Stimulated activated CD8-positive, alpha-beta memory T cell treated with anti-CD3 and anti-CD28 coated beads, Interleukin-4, amount 100 ng/mL, for 1 hour (primary cell): ENCODE measurements at places on chromosomes 4 and X.

DNA sequence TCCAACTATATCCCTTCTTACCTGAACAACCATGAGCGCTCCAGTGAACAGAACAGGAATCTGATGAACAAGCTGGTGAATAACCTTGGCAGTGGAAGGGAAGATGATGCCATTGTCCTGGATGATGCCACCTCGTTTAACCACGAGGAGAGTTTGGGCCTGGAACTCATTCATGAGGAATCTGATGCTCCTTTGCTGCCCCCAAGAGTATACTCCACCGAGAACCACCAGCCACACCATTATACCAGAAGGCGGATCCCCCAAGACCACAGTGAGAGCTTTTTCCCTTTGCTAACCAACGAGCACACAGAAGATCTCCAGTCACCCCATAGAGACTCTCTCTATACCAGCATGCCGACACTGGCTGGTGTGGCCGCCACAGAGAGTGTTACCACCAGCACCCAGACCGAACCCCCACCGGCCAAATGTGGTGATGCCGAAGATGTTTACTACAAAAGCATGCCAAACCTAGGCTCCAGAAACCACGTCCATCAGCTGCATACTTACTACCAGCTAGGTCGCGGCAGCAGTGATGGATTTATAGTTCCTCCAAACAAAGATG lies 870.2 kb downstream of the ADGRL3 start:
- DNase-seq: no peak

- no peak for DNase-seq
These were observed 56.6 kb downstream of the STAP1 start for GRCh38 chr4:67615119-67615518.

DNA sequence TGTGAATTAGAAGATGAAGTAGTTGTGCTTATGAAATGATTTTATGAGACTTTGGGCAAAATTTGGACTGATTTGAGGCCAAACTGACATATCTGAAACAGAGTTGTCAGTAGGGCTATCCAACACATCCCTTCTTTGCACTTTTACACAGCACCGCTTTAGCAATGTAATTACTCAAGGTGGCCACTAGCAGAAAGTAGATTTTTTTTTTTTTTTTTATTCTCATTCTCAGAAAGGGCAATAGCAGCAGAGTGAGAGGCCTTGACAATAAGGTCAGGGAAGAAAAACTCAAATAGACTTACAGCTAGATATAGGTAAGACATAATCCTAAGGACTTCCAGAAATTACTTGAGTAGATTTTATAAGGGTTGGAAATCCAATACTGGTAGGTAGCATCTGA lies 414.3 kb downstream of the NAP1L3 start:
- DNase-seq: no peak

DNA sequence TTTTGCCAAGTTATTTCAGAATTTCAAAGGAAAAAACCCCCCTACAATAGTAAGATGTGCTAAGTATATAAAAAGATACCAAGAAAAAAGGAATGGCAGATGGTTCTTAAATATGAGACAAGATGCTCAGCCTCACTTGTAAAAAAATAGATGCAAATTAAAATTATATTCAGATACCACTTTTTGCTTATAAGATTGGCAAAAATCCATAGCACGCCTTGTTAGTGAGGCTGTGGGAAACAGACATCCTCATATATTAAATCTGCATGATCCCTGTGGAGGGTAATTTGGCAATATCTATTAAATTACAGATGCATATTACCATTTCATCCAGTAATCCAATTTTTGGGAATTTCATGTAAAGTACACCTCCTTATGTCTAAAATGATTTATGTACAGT lies 62.5 kb upstream of the PDHA1 start:
- no peak for DNase-seq

DNA sequence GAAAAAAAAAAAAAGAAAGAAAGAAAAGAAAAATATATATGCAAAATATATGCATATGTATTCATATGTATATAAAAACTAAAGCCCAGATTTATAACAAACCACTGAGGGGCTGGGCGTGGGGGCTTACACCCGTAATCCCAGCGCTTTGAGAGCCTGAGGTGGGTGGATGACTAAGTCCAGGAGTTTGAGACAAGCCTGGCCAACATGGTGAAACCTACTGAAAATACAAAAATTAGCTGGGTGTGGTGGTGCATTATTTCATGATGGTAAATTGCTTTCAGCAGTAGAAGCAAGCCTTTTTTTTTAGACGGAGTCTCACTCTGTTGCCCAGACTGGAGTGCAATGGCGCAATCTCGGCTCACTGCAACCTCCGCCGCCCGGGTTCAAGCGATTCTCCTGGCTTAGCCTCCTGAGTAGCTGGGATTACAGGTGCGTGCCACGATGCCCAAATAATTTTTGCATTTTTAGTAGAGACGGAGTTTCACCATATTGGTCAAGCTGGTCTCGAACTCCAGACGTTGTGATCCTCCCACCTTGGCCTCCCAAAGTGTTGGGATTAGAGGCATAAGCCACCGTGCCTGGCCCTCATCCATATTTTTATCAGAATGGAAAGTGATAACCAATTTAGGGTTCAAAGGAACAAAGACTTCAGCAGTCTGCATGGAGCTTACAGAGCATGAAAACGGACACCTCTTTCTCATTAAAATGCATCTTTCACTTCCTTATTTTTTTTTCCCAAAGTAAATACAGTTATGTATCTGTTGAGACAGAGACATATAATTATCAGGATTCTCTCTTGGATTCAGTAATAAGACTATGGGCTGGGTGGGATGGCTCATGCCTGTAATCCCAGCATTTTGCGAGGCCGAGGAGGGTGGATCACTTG lies 27.7 kb upstream of the MOB1B start:
- no peak for DNase-seq

DNA sequence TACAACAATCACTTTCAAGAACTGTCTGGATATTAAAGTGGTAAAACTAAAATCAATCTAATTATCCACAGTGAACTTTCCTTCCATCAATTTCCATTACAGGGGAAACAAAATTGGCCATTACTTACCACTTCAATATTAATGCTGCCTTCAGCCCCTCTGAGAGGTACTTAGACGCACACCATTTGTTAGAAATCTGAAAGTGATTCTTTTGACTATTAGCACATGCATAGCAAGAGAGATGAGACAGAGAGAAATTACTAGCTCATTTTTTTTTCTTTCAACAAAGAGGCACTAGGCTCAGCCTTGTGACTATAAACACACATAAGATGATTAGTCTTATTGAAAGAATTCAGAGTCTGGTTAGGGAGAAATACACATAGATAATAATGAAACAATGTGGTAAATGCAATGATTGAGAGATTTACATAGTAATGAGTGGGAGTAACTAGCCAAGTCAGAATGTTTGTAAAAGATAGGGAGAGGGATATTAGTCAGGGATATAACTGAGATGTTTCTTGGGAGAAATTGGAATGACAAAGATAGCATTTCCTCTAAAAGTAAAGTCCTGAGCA lies 93.3 kb downstream of the YIPF7 start:
- DNase-seq: no peak

GRCh38 chr4:47933840-47934239 lies 19.5 kb upstream of the NFXL1 start:
- DNase-seq: no peak

- DNase-seq: no peak
These were observed 16.0 kb downstream of the SLC9B2 start for GRCh38 chr4:103060453-103061148.

DNA sequence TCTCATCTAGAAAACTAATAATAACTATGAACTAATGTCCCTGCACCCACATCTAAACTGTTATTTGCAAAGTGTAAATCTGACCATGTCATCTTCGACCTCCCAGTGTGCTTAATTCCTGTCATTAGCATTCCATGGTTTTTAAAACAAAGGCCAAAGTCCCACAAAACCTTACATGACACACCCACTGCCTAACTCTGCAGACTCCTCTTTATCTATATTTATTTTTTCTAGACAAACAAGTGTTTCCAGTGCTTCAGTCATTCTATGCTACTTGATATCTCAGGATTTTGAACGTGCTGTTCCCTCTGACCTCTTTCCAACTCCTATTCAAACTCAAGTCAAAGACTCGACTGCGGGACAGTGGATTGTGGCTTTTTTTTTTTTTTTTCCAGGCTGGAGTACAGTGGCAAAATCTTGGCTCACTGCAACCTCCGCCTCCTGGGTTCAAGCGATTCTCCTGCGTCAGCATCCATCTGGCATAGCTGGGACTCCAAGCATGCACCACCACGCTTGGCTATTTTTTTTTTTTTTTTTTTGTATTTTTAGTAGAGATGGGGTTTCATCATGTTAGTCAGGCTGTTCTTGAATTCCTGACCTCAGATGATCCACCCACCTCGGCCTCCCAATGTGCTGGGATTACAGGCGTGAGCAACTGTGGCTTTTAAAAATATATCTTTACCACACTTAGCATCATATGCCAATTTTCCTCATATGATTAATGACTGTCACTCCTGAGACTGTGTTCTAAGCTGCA lies 1511.0 kb downstream of the ARAP2 start:
- DNase-seq: no peak

DNA sequence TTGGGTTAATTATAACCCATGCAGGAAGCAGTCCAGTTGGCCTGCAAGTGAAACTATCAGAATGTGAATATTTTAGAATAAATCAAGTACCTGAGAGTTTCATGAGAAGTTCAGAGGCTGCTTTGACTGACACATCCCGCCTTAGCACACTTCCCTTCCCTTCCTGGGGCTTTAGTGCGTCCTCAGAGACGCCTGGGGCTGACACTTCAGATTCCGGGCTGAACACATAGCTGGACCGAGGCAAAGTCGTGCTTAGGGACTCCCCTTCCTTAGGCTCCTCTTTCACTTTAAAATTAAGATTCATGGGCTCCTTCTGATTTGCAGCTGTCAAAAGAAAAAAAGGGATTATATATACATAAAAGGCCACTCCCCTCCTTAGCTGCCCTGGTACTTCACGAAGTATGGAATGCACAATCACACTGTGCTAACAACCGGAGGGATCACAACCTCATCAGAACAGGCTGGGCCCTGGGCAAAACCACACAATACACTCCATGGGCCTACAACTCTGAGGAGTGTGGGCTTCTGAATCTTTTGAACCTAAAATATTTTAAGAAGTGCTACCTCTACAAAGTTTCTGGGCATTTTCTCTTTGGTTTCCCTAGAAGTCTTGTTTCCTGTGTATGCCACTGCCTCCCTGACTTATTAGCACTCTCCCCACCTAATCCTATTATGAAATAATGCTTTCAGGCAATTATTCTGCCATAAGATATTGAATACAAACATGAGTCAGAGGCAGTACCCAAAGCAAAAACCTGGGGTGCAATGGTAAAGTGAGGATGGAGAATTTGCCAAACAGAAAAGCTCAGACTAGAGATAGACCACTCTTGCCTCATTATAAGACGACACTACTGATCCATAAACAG lies 68.2 kb downstream of the ZNF827 start:
- no peak for DNase-seq

DNA sequence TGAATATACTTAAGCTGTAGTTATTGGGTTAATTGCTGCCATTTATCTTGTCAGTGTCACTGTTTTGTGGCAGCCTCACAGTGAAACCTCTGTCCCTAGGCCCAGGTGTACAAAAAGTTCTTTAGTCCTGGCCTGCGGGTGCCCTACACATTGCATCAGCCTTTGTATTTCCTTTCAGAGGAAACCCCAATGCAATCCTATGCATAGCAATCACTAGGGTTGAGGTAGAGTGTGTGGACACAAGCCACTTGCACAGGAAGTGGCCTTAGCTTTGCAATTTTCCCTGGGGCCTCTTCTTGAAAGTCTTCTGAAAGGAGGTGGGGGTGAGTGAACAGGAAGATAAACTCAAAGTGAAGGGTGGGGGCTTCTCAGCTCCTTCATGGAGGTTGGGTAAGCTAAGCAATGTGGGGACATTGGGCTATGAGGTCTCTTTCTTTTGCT lies 27.8 kb downstream of the VSIG4 start:
- DNase-seq: no peak

- DNase-seq: no peak
These were observed 9.5 kb downstream of the WDR44 start for GRCh38 chrX:118355225-118355920.

GRCh38 chrX:135328421-135329005 lies 19.2 kb downstream of the ETDC start:
- DNase-seq: no peak

- DNase-seq: no peak
These were observed 132.9 kb upstream of the NKX1-1 start for GRCh38 chr4:1538941-1539772.

GRCh38 chrX:23403849-23404248 lies 69.2 kb downstream of the PTCHD1 start:
- DNase-seq: no peak

- DNase-seq: no peak
These were observed 54.7 kb upstream of the LAS1L start for GRCh38 chrX:65589304-65589703.

- DNase-seq: no peak
These were observed 244.2 kb upstream of the F9 start for GRCh38 chrX:139286342-139286741.

DNA sequence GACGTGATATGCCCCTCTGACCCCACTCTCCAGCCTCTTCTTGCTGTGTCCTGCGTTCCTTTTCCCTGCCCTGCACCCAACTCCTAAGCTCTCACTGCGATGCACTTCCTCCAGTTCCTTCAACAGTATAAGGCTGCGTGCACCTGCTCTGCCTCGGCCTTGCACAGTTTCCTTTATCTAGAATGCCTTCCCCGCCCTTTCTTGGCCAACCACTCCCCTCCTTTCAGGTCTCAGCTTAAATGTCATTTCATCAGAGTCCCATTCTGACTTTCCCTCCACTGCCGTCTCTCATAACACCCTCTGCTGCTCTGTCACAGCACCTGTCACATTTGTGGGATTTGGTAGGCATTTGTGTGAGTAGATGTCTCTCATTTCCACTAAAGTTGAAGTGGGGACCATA lies 58.4 kb upstream of the NEIL3 start:
- DNase-seq: no peak

DNA sequence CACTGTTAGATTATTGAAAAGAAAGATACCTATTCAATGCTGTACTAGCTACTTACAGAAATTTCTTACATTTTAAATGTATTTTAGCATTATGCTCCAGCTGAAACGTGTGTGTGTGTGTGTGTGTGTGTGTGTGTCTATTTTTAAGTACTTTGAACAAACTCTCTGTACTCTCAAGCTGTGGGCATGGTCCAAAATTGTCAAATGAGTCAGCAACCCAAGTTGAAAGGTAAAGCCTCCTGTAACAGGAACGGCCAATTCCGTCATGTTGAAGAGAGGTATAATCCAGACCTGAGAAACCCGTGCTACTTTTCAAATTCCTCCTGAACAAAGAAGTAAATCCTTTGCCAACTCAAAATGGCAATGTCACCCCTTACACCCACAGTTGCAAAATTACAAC lies 20.5 kb downstream of the MAOB start:
- no peak for DNase-seq

GRCh38 chr4:172758586-172759340 lies 409.8 kb upstream of the GALNT7 start:
- no peak for DNase-seq

- no peak for DNase-seq
These were observed 55.6 kb downstream of the CYLC1 start for GRCh38 chrX:83916525-83916924.

GRCh38 chrX:150255441-150256296 lies 107.4 kb upstream of the MAMLD1 start:
- no peak for DNase-seq

- DNase-seq: no peak
These were observed 70.0 kb upstream of the TSPAN5 start for GRCh38 chr4:98728433-98728832.

- DNase-seq: peak; percentile 79
These were observed at the start of gene DDX60 for GRCh38 chr4:168318266-168318895. Gene DDX60, minus strand, starts transcription at chr4:168318752. Its CDS starts 7,493 bp downstream, at chr4:168311259.

GRCh38 chr4:108113229-108113628 lies 55.5 kb downstream of the LEF1 start:
- no peak for DNase-seq

- DNase-seq: no peak
These were observed 3.8 kb downstream of the ZFX start for GRCh38 chrX:24153178-24153795.
